Right renal pelvis (tissue), 4 donors: ENCODE measurements at places on chromosomes 13 and 19.

DNA sequence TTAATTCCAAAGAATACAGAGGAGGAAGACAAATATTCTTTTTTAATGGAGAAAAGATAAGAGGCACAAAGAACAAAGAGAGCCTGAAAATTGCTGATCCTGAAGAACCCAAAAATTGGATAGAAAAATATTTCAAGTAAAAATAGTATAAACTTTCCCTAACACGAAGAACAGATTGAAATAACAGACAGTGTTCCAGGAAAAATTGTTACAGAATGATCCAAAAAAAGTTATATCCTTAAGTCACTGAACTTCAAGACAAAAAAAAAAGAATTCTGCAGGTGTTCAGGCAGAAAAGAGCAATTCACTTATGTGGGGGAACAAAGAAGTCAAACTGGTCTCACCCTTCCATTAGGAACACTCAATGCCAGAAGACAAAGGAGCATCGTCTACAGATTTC is 160.2 kb downstream of the KLF12 start:
- no peak for DNase-seq

DNA sequence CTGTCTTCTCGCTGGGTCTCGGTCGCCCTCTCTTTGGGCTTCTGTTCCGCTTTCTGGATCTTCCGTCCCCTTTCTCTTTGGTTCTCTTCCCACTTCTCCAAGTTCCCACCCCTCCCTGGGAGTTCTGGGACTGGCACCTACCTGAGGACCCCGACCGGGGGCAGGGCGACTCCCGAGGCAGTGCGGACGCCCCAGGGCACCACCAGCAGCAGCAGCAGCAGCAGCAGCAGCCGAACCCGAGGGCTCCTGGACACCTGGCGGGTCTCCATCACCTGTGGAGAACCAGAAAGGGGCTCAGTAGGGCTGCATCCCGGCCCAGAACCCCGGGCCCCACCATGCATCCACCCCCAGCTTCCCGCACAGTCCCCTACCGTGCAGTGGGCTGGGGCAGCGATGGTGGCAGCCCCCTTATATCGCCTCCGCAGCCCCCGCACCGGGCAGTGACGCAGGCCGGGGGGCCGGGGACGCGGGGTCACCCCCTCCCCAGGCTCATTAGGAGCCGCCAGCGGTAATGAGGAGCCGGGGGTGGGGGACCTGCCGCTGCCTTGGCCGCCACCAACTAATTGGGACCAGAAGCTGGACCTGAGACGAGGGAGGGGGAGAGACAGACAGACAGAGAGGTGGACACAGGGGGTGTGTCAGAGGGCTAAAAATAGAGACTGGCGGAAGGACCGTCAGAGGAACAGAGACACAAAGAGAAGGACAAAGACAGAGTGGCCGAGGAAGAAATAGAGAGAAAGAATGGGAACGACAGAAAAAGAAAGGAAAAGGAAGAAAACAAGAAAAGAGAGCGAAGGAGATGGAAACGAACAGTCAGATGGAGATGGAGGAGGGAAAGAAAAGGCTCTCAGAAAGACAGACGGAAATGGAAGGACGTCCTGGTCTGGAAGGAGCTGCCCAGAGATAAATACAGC is at the start of gene PTH2:
PTH2 (minus strand) TSS at position 371 of the 914 bp plus-strand sequence; CDS start at position 269, 102 bp downstream.
- no peak for DNase-seq

GRCh38 chr19:2453431-2454025 is 3.2 kb downstream of the LMNB2 start:
- no peak for DNase-seq

GRCh38 chr13:114047358-114047881 is 73.5 kb upstream of the C13orf46 start:
- no peak for DNase-seq

DNA sequence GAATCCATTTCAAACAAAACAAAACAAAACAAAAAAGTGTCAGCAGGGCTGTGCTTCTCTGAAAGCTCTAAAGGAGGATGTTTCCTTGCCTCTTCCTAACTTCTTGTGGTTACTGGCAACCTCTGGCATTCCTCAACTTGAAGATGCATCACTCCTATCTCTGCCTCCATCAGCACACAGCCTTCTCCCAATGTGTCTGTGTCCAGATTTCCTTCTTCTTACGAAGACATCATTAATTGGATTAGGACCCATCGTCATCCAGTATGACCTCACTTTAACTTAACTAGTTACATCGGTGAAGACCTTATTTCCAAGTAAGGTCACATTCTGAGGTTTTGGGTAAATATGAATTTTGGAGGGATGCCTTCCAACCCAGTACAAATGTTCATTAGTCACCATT is 33.8 kb upstream of the GTF2F2 start:
- DNase-seq: no peak

GRCh38 chr19:35860818-35861639 is 4.3 kb downstream of the KIRREL2 start:
- no peak for DNase-seq

DNA sequence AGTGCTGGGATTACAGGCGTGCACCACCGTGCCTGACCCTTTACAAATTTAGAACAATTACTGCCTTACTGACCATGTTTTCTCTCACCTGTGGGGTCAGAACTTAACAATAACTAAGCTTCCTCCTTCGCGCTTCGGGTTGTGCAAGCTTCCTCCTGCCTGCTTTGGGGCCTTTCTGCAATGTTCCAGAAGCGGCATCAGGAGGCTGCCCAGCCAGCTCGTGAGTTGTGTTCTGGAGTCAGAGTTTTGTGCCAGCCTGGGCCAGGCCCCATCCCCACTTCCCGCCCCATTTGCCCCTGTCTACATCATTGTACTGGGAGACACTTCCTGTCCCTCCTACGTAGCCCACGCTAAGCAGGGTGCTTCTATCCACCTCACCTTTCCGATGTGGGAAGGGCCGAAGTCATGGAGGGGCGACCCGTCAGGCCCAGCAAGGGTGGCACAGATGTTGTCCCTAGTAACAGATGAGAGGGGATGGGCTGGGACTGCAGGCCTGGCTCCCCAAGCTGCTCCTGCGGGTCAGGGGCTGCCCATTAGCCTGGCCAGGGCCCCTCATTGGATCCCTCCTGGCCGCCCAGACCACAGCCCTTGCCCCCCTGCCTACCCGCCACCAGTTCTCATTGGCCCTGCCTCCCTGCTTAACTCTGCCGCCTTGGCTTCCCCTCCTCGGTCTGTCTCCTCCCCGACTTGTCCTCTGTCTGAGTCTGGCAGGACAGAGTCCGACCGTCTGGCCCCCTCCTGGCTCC is 13.4 kb downstream of the UHRF1 start:
- no peak for DNase-seq
